ENCODE measurements at places on chromosomes 6 and 20. TPM values are rescaled to one million over a fixed set of nuclear protein-coding genes. Genes with fewer than 3 reads are reported as not detected.
A peak's percentile ranks its signal among the peaks of the same experiment; 100 is the strongest.

The SLC22A1 gene
- total RNA-seq: 0.45 TPM

The COX4I2 gene
- not detected for total RNA-seq

DNA sequence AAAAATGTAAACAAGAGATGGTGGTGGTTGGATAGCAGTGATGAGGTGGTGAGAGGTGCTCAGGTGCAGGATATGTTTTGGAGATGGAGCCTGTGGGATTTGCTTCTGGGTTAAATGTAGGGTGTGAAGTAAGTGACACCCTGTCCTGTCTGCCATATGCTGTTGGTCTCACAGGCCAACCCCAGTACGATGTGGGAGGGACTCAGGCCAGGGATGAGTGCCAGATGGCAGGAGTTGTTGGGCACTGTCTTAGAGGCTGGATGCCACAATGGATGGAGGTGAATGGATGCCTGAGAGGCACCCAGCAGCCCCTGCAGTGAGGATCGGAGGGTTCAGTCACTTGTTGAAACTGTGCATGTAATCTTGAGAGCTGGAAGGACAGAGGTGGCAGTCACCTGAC lies 259.3 kb downstream of the NRN1 start:
- no peak for DNase-seq

DNA sequence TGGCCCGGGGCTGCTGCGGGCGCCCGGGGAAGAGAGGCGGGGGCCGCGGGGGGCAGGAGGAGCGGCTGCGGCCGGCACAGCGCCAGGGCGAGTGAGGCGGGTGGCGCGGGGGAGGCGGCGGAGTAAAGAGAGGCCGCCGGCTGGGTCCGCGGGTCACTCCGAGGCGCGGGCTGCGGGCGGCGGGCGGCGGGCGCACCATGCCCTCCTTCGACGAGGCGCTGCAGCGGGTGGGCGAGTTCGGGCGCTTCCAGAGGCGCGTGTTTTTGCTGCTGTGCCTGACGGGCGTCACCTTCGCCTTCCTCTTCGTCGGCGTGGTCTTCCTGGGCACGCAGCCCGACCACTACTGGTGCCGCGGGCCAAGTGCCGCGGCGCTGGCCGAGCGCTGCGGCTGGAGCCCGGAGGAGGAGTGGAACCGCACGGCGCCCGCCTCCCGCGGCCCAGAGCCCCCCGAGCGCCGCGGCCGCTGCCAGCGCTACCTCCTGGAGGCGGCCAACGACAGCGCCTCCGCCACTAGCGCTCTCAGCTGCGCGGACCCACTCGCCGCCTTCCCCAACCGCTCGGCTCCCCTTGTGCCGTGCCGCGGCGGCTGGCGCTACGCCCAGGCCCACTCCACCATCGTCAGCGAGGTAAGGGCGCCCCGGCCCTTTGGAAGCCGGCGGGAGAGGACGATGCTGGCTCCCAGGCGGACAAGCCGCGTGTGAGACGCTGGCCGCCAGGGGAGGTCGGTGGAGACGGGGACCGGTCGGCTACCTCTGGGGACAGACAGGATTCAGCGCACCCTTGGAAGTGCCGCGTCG lies at the start of gene SLC22A3:
SLC22A3 (plus strand) TSS at position 156 of the 797 bp plus-strand sequence; CDS start at position 198, 42 bp downstream.
- no peak for DNase-seq

DNA sequence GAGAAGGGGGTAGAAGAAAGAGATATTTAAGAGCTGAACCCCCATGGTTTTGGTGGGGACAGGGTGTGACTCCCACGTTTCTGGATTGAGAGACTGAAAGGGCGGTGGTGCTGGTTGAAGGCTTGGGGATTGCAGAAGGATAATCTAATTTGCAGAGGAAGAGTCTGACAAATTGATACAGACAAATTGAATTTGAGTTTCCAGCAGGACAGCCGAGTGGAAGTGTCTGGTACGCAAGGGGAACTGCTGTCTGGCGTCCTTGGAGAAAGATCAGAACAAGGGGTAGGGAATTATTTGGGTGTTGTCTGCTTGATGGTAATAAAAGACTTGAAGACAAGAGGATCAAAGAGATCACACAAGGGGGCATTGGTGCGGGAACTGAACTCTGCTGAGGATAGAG lies 40.5 kb upstream of the MDGA1 start:
- DNase-seq: no peak

- DNase-seq: no peak
These were observed 25.9 kb downstream of the ADGRF1 start for GRCh38 chr6:47016261-47016660.

DNA sequence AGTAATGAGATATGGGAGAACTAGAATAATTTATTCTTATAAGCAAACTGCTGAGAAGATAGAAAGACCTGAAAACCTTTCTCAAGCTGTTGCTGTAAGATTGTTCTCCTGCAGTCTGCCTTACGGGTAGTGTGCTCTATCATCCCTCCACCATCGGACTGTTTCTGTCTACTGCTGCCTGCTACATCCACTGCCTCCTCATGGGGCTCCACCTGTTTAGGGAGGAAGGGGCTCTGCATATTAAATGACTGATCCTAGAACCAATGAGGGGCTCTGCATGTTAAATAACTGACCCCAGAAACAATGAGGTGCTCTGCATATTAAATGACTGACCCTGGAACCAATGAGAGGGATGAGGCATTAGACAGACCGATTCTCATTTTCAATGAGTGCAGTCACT lies 654.6 kb downstream of the KIF16B start:
- DNase-seq: no peak

The GABRR1 gene
- total RNA-seq: not detected

The PI16 gene
- 14.5 TPM for total RNA-seq

DNA sequence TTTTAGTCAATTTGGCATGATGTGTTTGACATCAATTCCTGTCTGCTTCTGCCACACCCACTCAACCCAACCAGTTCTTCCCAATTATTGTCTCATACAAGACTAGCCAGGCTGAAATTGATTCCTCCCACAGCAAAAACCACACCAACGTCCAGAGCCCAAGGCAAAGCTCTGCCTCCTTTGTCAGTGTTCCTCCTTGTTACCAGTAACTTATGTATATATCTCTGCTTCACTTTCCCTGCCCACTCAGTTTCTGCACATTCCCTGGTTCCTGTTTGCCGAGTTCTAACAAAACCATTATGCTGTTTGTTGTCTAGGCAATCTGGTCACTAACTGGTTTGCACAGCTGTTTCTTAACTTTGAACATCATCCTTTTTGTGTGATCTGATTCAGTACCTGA lies 547.9 kb upstream of the PTCHD4 start:
- DNase-seq: no peak

The PLTP gene
- 1.5 TPM for total RNA-seq

GRCh38 chr6:83954371-83954770 lies 79.2 kb upstream of the MRAP2 start:
- DNase-seq: no peak

GRCh38 chr20:10438217-10438616 lies 3.1 kb downstream of the SLX4IP start:
- DNase-seq: no peak

- no peak for DNase-seq
These were observed 101.9 kb downstream of the CD109 start for GRCh38 chr6:73797861-73798260.

The C20orf202 gene
- 0.22 TPM for total RNA-seq

DNA sequence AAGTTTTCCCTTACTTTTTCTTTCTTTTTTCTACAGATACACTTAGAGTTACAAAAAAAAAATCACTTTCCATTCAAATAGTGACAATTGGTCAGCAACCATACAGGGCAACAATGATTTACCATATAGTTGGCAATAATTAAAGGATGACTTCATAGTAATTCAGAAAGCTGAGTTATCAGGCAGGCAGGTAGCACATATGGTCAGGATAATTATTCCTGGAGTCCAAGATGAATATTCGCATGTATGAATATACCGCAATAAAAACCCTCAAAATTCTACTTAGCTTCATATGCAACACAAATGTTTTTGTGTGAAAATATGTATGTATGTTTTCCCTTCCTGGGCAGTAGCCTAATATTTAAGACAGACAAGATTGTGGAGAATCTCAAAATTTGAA lies 34.5 kb downstream of the COL19A1 start:
- DNase-seq: no peak

The SLC2A10 gene
- total RNA-seq: not detected

DNA sequence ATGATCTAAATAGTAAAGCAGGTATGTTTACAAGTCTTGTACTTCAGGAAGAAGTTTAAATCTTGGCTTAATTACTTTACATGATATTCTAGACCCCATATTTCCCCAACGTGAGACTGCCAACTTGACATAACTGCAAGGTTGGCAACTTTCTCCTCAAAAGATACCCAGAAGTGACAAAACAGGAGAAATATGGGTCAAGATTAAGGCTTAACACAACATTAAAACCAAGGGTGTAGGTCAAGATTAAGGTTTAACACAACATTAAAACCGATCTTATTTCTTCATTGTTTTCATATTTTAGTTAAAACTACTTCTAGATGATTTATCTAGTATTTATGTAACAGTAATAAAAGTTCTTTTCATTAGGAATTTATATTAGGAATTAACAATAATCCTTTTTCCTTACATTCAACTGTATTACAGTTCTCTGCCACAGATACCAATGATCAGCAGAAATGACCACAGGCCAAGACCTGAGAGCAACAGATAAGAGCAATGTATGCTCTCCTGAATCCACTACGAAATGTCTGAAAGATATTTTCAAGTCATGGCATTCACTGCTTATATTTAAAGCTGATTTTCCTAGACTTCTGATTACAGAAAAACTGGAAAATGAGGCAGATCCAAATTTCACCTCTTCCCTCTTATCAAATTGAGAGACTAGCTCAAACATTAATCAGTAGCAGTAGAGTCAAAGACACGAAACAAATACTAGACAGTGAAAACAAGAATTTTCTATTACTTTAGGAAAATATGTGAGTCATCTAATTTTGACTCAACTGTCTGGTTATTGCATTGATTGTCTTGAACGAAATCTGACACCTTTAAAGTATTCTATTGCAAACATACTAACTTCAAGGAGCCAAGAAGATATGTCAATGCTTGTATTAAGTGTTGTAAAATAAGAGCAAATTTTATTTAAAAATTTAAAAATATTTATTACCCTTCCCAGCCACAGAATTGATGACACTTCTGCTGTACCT lies 72.3 kb downstream of the RNGTT start:
- DNase-seq: no peak

The KCNG1 gene
- 0.90 TPM for total RNA-seq

The RIMS1 gene
- total RNA-seq: not detected

GRCh38 chr20:1618954-1619540 lies 762 bp downstream of the SIRPB1 start:
- no peak for DNase-seq

DNA sequence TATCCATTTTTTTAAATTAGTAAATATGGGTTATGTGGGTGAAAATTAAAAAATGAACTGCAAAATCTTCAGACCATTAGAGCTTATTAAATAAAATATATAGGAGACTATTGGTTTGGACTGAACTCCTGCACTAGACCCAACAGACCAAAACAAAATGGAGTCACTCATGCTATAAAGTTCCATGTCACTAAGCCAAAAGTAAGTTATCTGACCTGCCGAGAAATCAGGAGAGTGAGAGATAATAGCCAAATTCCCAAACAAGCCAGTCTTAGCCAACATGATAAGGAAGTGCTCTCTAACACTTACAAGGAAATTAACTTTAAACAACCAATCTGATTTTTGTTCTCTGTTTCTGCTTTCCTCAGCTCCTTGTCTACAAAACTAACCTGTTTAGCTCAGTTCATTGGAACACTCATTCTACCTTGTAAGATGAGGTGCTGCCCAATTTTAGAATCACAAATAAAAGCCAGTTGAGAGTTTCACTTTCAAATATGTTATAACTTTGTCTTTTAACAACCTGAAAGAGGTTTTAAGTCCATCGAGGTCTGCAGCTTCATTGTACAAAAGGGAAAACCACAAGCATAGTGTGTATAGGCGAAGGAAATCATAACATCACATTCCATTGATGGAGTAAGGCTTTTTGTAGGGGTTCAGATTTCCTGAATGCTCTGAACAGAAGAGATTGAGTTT lies 220.5 kb downstream of the TENT5A start:
- no peak for DNase-seq

GRCh38 chr20:6882561-6883291 lies 115.2 kb downstream of the BMP2 start:
- no peak for DNase-seq

- DNase-seq: peak; percentile 4
These were observed 49.6 kb downstream of the DSTN start for GRCh38 chr20:17619351-17620093.

DNA sequence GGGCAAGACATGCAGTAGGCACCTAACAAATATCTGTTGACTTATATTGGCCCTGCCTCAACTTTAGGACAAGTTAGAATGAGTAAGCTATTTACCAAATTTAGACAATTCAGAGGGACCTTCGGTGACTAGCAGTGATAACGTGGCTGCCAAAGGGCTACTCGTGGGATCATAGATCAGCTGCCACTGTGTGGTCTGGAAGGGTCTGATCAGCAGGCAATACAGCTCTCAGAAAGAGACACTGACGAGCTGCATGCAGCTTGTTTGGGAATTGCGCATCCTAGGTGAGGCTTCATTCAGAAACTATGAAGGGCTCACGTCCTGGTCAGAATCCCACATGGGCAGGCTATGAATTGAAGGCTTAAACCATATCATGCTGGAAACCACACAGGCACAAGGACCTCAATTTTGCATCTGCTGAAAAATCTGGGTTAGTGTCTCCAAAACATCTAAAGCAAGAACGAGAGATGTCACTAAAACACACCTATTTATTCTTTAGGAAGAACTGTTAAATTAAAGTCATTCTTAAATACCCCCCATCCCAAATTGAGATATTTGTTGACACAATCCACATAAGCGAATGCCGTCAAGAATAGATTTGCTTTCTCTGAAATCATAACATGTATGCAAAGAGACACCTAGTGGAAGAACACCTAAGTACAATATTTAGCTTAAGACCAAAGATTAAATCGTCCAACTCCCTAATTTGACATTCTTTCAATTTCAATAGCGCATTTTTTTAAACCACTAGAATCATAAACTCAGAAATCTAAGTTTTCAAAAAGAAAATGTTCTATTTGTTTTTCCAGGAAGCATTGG lies 79.6 kb downstream of the IPCEF1 start:
- DNase-seq: no peak

Measured in T-helper 17 cell (primary cell).